ENCODE measurements at places on chromosomes 16 and 17. TPM values are rescaled to one million over a fixed set of nuclear protein-coding genes. Genes with fewer than 3 reads are reported as not detected.
A peak's percentile ranks its signal among the peaks of the same experiment; 100 is the strongest.

DNA sequence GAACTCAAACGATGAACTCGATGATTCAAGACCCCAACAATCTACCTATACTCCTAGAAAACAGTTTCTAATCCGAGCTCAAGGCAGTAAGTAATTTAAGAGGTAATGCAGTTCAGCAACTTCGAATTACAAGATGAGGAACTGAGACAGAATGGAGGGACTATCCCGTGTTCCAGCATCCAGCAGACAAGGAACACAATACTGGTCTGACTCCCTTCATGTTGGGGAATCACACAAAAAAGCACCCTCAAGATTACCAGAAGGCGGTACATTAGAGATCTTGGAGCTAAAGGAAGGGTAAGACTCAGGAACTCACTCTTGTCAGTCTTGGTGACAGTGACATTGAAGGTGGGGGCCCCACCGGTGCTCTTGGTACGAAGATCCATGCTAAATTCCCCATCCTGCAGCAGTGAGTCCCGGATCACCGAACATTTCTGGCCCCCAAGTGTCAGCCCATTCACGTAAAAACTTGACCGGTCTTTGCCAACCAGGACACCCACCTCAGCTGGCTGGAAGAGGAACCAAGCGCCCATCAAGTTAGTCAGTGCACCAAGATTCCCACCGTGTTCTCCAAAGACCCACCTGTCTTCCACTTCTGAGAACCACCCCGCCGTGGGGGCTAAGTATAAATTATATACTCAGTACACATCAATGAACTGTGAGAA, 1.9 kb downstream of the PFN1 start:
- H3K4me1 ChIP-seq = peaks cover 32% of the 10 kb centered on the region
- no peak overlapping the region for H3K27ac ChIP-seq
- H3K36me3 ChIP-seq = peaks cover 49% of the 10 kb centered on the region
- H3K27me3 ChIP-seq = no peaks in the 10 kb centered on the region
- no peak for DNase-seq
- no peak overlapping the region for H3K4me3 ChIP-seq

- no peaks in the 10 kb centered on the region for H3K4me1 ChIP-seq
- no peak overlapping the region for H3K4me3 ChIP-seq
- no peaks in the 10 kb centered on the region for H3K36me3 ChIP-seq
- peaks cover 4% of the 10 kb centered on the region for H3K27me3 ChIP-seq
- DNase-seq = no peak
- H3K27ac ChIP-seq = no peak overlapping the region
These were observed 248.9 kb upstream of the FOXF1 start for GRCh38 chr16:86261379-86261778.

- H3K4me3 ChIP-seq = no peak overlapping the region
- no peak overlapping the region for H3K27ac ChIP-seq
- DNase-seq = no peak
- H3K27me3 ChIP-seq = no peaks in the 10 kb centered on the region
These were observed 15.3 kb upstream of the ALDH3A1 start for GRCh38 chr17:19763416-19763815.

DNA sequence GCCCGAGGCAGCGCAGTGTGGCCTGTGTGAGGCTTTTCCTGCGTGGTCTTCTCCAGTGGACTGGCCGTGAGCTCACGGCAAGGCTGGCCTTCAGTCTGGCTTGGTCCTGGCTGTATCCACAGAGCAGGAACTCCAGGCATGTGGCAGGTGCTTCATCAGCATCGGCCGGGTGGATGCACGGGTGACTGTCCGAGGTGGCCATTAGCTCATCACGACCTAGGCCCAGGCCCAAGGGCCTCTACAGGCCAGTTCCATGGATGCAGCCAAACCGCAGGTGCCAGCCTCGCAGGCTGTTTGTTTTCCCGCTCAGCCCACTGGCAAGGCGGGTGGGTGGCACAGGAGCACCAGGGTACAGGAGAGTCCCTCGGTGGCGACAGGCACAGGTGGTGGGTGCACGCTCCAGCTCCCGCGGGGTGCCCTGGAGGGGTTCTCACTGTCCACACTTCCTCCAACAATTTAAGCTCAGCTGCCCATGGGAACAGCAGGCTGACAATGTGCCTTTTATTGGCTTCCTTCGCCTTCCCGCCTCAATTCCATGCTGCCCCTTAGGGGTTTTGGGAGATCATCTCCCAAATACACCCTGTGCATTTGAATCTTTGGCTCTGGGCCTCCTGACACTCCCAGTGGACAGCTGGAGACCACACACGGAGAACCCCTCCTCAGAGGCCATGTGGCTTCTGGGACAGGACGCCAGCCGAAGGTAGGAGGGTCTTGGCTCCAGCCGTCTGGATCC, 33.0 kb downstream of the ENGASE start:
- no peak for DNase-seq
- no peak overlapping the region for H3K27ac ChIP-seq
- no peaks in the 10 kb centered on the region for H3K36me3 ChIP-seq
- H3K27me3 ChIP-seq = peaks cover 15% of the 10 kb centered on the region
- H3K4me3 ChIP-seq = no peak overlapping the region
- H3K4me1 ChIP-seq = no peaks in the 10 kb centered on the region

DNA sequence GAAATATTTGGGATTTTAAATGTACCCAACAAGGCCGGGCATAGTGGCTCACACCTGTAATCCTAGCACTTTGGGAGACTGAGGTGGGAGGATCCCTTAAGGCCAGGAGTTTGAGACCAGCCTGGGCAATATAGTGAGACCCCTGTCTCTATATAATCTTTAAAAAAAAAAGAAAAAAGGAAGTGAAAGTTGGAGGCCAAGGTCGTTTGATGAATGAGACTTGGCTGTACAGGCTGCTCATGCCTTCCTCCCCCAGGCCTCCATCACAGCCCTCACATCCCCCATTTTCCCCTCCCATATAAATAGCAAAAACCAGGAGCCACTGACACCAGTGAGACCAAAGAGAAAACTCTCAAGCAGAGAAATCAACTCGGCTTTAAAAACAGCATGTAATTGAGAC, 3.3 kb upstream of the CA7 start:
- no peak overlapping the region for H3K27ac ChIP-seq
- peaks cover 22% of the 10 kb centered on the region for H3K27me3 ChIP-seq
- no peak overlapping the region for H3K4me3 ChIP-seq
- no peaks in the 10 kb centered on the region for H3K36me3 ChIP-seq
- H3K4me1 ChIP-seq = peaks cover 11% of the 10 kb centered on the region
- DNase-seq = no peak

GRCh38 chr17:67829331-67829730, 4.0 kb downstream of the BPTF start:
- H3K4me1 ChIP-seq = peaks cover 62% of the 10 kb centered on the region
- no peaks in the 10 kb centered on the region for H3K27me3 ChIP-seq
- no peaks in the 10 kb centered on the region for H3K36me3 ChIP-seq
- no peak for DNase-seq

- H3K4me3 ChIP-seq = no peak overlapping the region
- DNase-seq = no peak
- no peaks in the 10 kb centered on the region for H3K36me3 ChIP-seq
- peaks cover 7% of the 10 kb centered on the region for H3K4me1 ChIP-seq
These were observed 48.5 kb downstream of the HAPSTR1 start for GRCh38 chr16:9139965-9140364.

GRCh38 chr17:79667746-79668145, 56.9 kb upstream of the RBFOX3 start:
- H3K4me3 ChIP-seq = no peak overlapping the region
- no peak overlapping the region for H3K27ac ChIP-seq
- peaks cover 6% of the 10 kb centered on the region for H3K4me1 ChIP-seq

- H3K4me1 ChIP-seq = no peaks in the 10 kb centered on the region
- no peak overlapping the region for H3K27ac ChIP-seq
- no peak overlapping the region for H3K4me3 ChIP-seq
- no peaks in the 10 kb centered on the region for H3K27me3 ChIP-seq
- H3K36me3 ChIP-seq = no peaks in the 10 kb centered on the region
These were observed 4.5 kb upstream of the JPT2 start for GRCh38 chr16:1673424-1674151.

DNA sequence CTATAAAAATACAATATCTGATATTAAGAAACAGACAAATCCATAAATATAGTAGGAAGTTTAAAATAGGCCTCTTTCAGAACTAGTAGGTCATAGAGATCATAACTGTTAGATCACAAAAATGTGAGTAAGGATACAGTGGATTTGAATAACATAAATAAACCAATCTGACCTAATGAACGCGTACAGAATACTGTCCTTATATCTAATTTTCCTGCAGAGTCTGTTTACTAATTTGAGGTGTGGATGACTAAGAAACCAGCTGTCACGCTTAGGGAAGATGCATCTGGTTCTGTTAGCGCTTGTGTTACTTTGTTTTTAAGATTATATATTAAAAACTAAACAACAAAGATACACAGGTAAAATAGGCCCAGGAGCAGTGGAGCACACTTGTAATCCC, 14.8 kb downstream of the CPD start:
- no peaks in the 10 kb centered on the region for H3K4me1 ChIP-seq
- H3K27ac ChIP-seq = no peak overlapping the region
- no peak for DNase-seq
- no peak overlapping the region for H3K4me3 ChIP-seq
- no peaks in the 10 kb centered on the region for H3K27me3 ChIP-seq

DNA sequence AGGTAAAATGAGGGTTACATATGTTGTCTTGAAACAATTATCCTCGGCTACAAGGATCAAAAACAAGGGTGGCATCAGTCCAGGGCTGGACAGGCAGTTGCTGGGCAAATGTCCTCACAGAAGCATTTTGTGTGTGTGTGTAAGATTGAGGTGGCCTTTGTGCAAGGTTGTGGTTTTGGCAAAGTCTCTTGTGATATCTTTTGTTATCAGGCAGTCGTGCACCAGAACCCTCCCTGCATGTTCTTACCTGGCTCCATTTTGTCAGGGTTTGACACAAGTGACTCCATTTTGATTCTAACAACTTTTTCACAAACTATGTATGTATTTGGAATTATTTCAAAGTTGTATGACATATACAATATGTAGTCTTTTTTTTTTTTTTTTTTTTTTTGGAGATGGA, 20.0 kb downstream of the CHAD start:
- H3K36me3 ChIP-seq = no peaks in the 10 kb centered on the region
- H3K27ac ChIP-seq = no peak overlapping the region
- H3K4me3 ChIP-seq = no peak overlapping the region

- H3K27me3 ChIP-seq = no peaks in the 10 kb centered on the region
- no peak overlapping the region for H3K4me3 ChIP-seq
- H3K36me3 ChIP-seq = no peaks in the 10 kb centered on the region
- no peak for DNase-seq
- no peaks in the 10 kb centered on the region for H3K4me1 ChIP-seq
- no peak overlapping the region for H3K27ac ChIP-seq
These were observed 44.7 kb upstream of the SOX9 start for GRCh38 chr17:72075995-72076677.

GRCh38 chr16:57314161-57314785, 29.8 kb upstream of the PLLP start:
- DNase-seq = no peak
- H3K27ac ChIP-seq = no peak overlapping the region
- H3K4me1 ChIP-seq = no peaks in the 10 kb centered on the region
- no peaks in the 10 kb centered on the region for H3K27me3 ChIP-seq
- H3K36me3 ChIP-seq = no peaks in the 10 kb centered on the region

Gene KRTAP1-1
- total RNA-seq = not detected

- no peak overlapping the region for H3K27ac ChIP-seq
- no peaks in the 10 kb centered on the region for H3K27me3 ChIP-seq
- no peak overlapping the region for H3K4me3 ChIP-seq
- peaks cover 15% of the 10 kb centered on the region for H3K36me3 ChIP-seq
- DNase-seq = no peak
- H3K4me1 ChIP-seq = no peaks in the 10 kb centered on the region
These were observed 7.5 kb downstream of the PRSS27 start for GRCh38 chr16:2712546-2712945.

DNA sequence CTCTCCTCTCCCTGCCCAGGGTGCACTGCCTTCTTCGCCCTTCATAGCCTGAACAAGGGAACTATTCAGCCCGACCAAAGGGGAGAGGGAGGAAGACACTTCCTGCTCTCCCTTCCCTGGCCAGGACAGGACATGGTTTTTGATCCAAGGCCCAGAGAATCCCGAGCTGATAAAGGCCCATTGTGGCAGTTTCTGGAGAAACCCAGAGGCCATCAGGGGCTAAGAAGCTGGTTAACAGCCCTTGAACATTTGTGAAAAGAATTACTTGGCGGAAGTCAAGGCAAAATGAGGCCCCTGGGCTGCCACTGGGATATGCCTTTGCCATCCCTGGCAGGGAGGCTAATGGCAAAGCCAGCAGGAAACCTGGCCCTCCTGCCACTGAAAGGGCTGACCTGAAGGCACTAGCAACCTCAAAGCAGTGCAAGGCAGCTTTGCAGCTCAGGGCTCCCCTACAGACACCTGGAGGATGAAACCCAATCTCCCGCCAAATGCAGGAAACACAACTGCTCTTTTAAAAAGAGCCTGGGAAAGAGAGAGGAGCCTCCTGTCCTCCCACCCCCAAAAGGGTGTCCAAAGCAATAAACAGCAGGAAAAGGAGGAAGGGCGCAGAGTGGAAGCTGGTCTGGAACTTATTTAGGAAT, 12.6 kb downstream of the PHB1 start:
- no peaks in the 10 kb centered on the region for H3K4me1 ChIP-seq
- H3K27ac ChIP-seq = no peak overlapping the region

GRCh38 chr16:55035029-55035428, 104.4 kb downstream of the IRX5 start:
- H3K4me3 ChIP-seq = no peak overlapping the region
- peak; percentile 39 for DNase-seq
- H3K36me3 ChIP-seq = no peaks in the 10 kb centered on the region
- no peaks in the 10 kb centered on the region for H3K4me1 ChIP-seq

- H3K27me3 ChIP-seq = no peaks in the 10 kb centered on the region
- H3K4me3 ChIP-seq = no peak overlapping the region
- H3K36me3 ChIP-seq = no peaks in the 10 kb centered on the region
- DNase-seq = no peak
- H3K27ac ChIP-seq = no peak overlapping the region
These were observed 94.7 kb upstream of the MPHOSPH6 start for GRCh38 chr16:82264756-82265155.

Gene TBC1D26
- not detected for total RNA-seq

DNA sequence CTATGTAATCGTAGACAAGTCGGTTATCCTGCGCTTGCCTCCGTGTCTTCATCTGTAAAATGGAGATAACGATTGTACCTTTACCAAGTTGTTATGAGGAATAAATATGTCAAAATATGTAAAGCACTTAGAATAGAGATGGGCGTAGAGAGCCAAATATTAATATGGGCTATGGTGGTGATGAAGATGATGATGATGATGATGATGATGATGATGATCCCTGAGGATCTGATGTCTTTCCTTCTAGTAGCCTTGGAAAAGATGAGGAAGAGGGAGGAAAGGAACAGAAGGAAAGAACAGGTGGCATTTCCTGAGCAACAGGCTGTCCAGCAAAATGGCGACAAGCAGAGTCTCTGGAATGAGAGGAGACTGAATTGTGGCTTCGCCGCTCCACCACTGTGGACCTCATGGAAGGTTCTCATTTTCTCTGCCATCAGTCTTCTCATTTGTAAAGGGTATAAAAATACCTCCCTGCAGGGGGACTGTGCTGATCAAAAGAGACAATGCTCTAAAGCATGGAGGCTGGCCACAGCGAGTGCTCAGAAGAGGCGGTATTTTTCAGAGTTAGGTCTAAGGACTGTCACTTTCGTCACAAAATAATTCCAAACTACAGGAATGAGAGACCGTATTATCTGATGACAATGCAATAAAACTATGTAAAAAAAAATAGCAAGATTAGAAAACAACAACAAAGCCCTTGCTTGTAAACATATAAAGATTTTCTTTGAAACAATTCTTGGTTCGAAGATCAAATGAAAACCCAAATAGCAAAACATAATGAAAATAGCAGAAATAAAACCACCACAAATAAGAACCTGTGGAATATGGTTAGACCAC, 17.2 kb upstream of the RCVRN start:
- no peaks in the 10 kb centered on the region for H3K36me3 ChIP-seq
- H3K27ac ChIP-seq = no peak overlapping the region
- H3K4me1 ChIP-seq = no peaks in the 10 kb centered on the region
- no peak overlapping the region for H3K4me3 ChIP-seq
- DNase-seq = no peak
